CD4-positive, alpha-beta T cell treated with Interleukin-6 for 4 hours (primary cell): ENCODE measurements at places on chromosomes 11 and 22.

GRCh38 chr11:96287822-96288439 is 55.1 kb downstream of the MAML2 start:
- DNase-seq = no peak

GRCh38 chr22:50672041-50672440 is 582 bp upstream of the SHANK3 start:
- no peak for DNase-seq

DNA sequence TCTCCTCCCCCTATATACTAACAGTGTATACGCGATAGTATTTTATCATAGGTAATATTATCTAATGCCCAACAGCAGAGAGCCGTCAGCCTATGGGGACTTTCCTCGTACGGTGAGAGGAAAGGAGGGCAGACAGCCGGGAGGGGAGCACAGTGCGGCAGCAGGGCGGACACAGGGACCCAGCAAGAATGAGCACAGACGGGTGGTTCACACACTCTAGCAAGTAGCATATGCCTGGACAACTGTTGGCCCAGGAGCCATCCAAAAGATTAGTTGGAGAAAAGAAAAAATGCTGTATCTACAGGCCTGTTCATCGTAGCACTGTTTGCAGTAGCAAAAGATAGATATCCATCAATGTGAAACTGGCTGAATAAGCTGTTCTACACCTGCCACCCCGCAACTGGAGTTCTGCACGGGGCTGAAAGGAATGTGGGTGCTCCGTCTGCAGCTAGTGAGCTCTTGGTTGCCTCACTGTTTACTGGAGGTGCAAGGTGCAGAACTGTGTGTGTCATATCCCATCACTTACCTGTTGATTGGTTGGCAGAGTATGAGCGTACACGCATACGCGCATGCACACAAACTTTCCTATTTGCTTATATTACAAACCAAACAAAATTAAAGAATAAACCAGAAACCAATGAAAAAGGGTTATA is 324.3 kb downstream of the TBC1D22A start:
- no peak for DNase-seq

GRCh38 chr11:134636071-134636470 is 224.0 kb upstream of the B3GAT1 start:
- DNase-seq = no peak

DNA sequence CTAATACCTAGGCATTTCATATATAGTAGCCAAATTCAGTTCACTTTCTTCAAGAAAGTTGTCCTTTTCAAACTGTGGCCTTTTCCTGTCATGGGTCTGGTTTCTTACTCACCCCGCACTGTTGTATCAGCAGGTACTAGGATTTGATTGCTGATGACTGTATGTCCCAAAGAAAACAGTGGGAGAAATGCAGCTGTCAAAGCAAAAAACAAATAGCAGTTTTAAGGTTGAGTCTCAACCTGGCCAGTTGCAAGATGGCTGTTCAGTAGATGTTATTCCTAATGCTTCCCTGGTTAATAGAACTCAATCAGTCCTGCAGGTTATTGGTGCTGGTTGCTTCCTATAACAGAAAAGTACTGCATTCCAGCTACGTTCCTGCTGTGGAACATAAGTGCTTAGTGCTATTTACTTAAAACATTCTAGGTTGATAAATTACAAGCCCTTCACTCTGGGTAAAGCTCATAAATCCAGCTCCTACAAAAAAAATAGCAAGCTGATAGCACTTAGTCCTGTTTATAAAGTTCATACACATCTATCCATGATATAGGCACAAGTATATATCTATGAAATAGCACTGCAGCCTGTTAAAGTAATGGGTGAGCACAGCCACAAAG is 26.6 kb downstream of the NF2 start:
- no peak for DNase-seq

- peak; percentile 79 for DNase-seq
These were observed 21.0 kb downstream of the C22orf31 start for GRCh38 chr22:29040385-29041275.

GRCh38 chr11:79312617-79313529 is 128.0 kb downstream of the TENM4 start:
- DNase-seq = no peak

GRCh38 chr11:37320921-37321320 is 722.9 kb upstream of the RAG2 start:
- DNase-seq = no peak

- DNase-seq = peak; percentile 95
These were observed at the start of gene FRMD8 for GRCh38 chr11:65386307-65387140. FRMD8 (plus strand) TSS chr11:65386637; CDS start chr11:65387037, 400 bp downstream.

DNA sequence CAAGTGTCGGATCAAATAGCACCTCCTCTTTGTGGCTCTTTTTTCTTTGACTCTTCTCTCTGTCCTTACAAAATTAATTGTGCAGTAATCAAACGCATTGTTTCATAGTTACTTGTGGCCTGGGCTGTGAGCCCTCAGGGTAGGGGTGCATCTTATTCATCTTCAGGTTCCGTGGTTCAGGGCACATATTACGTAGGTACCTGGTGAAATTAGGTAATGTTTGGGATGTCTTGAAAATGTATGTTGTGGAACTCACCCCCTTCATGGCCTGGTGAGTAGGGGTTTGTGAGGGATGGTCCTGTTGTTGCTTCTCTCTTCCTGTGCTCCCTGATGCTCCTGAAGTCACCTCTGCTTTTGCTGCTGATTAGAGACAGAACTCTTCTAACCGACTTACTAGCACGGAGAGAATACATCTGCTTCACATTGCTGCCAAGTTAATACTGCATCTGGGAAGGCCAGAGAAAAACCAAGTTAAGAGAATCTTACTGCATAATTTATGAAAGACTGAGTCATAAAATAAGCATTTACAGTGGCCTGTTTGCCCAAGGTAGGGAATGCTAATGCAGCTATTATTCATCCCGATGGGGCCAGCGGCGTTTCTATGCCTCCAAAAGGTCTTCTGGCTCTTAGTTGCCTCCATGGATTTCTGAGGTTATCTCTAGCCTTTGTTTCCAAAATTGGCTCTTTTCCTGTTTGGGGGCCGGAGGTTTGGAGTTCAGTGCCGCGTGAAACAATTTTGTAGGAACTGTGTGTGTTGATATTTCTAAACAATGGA is 66.9 kb downstream of the TBC1D22A start:
- no peak for DNase-seq

DNA sequence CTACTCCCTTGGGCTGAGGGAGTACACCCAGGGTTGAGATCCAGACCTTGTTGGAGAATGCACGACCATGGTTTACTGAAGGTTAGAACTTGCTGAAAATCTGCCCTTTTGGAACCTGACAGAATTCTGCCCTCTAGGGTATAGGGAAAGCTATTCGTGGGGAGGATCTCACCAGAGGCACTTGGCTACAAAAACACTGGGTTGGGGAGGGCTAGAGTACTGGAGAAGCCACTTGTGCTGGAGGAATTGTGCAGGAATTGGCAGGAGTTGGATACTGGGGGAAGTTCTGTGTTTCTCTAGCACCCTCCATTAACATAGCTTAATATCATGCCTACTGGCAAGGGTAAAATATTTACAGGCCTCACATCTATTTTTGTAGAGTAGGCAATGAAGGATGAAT is 55.8 kb downstream of the PPME1 start:
- DNase-seq = no peak

- DNase-seq = no peak
These were observed 13.7 kb downstream of the COA4 start for GRCh38 chr11:73862986-73863385.

DNA sequence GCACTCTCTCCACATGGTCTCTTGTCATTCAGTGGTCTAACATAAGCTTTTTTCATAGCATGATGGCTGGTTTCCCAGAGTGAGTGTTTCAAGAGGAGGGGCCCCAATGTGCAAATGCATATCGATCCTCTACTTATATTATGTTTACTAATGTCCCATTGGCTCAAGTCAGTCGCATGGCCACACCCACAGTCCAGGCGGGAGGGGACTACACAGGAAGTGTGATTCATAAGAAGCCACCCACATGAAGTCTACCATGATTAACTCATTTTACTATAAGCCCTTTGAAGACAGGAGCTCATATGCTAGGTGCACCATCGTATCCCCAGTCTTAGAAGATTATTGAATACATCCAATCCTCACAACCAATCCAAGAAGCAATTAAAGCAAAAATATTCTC is 89.5 kb upstream of the ISX start:
- DNase-seq = no peak

GRCh38 chr11:102436561-102436960 is 16.0 kb downstream of the TMEM123 start:
- DNase-seq = no peak

DNA sequence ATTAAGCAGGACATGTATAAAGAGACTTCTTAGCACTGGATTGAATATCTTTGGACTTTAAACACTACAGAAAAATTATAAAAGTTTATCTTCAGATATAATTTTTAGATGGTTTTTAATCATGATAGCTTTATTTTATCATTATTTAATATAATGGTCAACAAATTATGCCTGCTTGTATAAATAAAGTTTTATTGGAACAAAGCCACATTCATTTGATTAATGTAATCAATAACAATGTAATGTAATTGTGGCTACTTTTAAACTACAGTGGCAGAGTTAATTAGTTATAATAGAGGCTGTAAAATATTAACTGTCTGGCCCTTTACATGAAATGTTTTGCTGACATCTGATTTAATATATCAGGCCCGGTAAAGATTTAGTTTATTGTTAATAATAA is 70.0 kb downstream of the STIM1 start:
- DNase-seq = no peak

DNA sequence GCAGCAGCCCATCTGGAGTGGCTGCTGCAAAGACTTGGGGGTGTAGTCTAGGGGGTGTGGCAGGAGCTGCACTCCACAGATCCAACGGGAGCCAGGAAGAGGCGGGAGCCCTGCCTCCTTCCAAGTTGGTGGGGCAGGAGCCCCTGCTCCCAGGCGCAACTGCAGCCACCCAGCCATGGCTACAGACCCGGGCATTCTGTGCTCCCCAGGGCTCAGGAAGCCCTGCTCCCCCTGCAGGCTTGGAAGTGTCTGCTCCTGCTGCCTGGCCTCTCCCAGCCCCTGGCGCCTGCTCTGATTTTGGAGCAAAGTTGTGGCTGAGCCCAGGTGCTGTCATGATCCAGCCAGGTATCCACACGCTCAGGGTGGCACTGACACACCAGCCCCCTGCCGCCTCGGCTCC is 58.5 kb downstream of the CCDC34 start:
- DNase-seq = no peak

GRCh38 chr11:76787911-76788596 is 4.9 kb downstream of the TSKU start:
- DNase-seq = no peak

GRCh38 chr11:94077552-94078293 is 50.9 kb upstream of the PANX1 start:
- DNase-seq = no peak

GRCh38 chr11:91248199-91248807 is 976.3 kb upstream of the FAT3 start:
- no peak for DNase-seq

DNA sequence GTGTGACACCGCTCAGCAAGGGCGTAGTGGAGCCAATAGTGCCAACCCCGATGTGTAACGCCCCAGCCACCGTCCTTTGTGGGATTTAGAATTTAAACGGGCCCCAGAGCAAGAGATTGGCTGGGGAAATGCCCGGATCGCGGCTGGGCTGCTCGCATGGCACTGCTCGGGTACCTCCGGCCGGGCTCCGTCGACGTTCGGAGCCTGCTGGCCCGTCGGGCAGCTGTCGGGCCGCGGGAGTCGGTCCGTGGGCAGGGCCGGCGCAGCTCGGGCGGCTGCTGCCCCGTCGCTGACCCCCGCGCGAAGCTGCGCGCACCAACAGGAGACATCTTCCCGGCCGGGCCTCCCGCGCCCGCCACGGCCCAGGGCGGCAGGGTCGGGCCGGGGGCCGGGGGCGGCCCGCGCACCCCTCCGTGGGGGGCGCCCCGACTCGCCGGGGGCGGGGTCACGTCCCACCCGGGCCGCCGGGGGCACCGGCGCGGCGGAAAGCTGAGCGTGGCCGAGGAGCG is 1.3 kb upstream of the KDM2A start:
- DNase-seq = peak; percentile 52

DNA sequence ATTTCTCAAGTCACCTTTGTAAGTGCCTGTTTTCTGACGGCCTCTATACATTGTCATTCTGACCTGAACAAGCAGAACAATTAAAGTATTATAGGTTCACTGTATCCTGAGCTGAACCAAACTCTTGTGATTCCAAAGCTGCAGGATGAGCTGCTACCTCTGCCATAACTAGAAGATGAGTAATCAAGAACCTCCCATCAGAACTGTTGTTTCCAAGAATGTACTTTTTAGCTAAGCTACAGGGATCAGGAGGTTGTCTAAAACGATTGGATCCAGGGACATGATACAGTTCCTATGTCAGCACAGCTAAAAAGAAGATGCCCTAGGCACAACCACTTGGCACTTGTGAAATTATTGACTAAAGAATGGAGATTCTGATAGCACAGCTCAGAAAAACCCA is 288.4 kb upstream of the CCDC90B start:
- no peak for DNase-seq

- DNase-seq = peak; percentile 37
These were observed 26.7 kb downstream of the UPB1 start for GRCh38 chr22:24521791-24522245.

DNA sequence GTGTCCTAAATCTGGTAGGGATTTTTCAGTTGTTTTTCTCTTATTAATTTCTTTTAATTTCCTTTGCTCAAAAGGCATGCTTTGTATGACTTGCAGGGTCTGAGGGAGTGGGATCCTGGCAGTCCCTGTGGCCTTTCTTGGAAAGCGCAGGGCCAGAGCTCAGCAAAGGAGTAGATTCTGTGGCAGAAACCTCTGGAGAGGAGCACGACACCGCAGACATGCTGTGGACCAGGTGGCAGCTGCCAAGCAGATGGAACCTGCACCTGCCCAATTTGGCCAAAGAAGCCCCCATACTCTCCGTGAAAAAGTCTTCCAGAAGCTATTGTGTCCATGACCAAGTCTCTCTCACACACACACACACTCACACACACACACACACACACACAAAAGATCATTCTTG is 78.9 kb upstream of the FGF3 start:
- no peak for DNase-seq

GRCh38 chr11:111327908-111328624 is 29.7 kb downstream of the POU2AF3 start:
- no peak for DNase-seq

GRCh38 chr11:45413156-45413858 is 127.2 kb upstream of the SYT13 start:
- DNase-seq = no peak

DNA sequence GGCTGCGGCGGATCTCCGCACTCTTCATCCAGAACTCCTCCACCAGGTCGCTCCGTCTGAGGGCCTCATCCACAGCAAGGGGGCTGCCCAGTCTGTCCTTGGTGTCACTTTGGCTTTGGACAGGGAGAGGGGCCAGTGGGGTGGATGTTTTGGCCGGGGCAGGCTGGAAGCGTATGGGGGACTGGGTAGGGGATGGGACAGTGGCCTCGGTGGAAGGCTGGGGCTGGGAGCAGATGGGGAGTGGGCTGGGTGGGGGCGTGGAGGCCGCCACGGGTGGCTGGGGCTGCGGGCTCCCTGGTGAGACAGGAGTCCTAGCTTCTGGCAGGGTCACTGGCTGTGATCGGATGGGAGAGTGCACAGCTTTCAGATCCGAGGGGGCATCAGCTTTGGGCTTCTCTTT is 44.4 kb upstream of the BID start:
- DNase-seq = no peak

DNA sequence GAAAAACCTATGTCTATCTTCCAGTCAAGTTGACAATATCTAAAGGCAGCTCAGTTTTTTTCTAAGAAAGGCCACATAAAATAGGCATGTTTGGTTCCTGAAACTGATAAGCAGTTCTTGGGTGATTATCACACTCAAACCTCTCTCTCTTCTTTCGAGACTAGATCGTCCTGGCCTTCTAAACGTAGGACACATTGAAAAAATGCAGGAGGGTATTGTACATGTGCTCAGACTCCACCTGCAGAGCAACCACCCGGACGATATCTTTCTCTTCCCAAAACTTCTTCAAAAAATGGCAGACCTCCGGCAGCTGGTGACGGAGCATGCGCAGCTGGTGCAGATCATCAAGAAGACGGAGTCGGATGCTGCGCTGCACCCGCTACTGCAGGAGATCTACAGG is 15.1 kb downstream of the CDPF1 start:
- DNase-seq = no peak
